ENCODE measurements at places on chromosomes 3 and 15.
A peak's percentile ranks its signal among the peaks of the same experiment; 100 is the strongest.

- peak; percentile 65 for DNase-seq
Observed at GRCh38 chr15:65612949-65613744, 2.2 kb upstream of the INTS14 start.

DNA sequence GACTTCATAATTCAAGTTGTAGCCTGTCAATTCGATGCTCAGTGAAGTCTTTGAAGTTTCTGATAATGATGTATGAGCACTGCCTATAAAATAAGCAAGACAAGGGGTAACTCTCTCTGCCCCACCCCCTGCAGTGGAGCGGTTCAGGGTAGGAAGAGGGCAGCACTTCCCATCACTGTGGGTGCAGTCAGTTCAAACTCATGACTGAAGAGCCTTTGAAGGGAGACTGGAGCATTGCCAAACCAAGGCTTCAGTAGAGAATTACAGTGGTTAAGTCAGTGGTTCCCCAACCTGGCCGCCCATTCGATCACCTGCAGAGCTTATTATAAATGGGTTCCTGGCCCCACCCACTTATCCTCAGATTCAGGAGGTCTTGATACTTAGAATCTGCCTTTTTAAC, 190.6 kb downstream of the SHQ1 start:
- DNase-seq = no peak

DNA sequence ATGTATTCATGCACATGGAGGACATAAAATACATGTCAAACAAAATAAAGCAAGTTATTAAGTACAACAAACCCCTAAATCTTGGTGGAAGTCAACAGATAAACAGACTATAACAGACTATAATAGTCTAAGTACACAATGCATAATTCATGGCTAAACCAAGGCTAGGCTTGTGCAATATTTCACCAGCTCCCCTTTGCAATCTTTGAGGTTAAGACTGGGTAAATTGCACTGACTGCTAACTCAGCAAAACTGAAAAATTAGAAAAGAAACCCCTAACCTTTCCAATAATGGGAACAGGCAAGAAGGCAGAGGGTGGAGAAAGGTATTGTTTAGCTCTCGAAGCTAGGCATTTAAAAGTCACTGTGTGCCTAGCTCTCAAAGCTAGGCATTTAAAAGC, 304.9 kb upstream of the WNT5A start:
- DNase-seq = peak; percentile 61

DNA sequence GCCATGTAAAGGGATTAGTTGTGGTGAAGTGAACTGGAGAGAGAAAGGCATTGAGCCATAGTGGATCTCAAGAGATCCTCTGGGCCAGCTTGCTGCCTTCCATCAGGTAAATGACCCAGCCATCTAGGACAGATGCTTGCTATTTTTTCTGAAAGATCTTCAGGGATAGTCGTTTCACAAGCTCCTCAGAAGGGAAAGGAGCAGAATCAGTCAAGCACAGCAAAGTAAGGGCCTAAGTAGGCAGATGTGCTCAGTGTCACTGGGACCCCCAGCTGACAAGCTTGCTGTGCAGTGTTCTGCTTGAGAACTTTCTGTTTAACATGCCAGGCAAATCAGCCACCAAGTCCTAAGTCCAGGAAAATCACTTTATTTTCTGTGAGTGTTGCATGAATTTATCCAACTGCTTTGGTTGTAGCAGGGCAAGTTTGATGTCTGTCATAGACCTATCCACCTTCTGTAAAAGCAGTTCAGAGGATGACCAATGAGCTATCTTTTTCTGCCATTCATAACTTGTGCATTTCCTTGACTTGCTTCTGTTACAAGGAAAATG, 319.8 kb downstream of the IL5RA start:
- DNase-seq = no peak

Measured in NB4 (cell line).